ENCODE measurements at places on chromosomes 12 and 14.

GRCh38 chr12:77382096-77382742 is 316.9 kb upstream of the E2F7 start:
- DNase-seq = no peak

GRCh38 chr12:109871668-109872314 is 8.6 kb downstream of the GLTP start:
- DNase-seq = no peak

DNA sequence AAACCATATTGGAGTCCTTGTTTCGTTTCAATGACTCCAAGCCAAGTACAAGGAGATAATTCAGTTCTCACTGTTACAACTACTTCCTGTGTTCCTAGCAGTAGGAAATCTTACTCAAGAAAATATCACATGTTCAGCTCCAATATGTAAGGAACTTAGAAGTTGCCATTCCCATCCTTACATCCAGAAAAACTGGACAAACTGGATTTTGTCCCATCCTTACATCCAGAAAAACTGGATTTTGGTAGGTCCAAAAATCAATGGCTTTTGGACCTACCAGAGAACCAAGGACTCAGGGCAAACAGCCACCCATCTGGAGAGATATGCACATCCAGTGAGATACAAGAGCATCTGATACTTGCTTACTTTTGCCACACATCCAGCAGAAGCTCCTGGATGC is 23.8 kb downstream of the CMAS start:
- DNase-seq = no peak

DNA sequence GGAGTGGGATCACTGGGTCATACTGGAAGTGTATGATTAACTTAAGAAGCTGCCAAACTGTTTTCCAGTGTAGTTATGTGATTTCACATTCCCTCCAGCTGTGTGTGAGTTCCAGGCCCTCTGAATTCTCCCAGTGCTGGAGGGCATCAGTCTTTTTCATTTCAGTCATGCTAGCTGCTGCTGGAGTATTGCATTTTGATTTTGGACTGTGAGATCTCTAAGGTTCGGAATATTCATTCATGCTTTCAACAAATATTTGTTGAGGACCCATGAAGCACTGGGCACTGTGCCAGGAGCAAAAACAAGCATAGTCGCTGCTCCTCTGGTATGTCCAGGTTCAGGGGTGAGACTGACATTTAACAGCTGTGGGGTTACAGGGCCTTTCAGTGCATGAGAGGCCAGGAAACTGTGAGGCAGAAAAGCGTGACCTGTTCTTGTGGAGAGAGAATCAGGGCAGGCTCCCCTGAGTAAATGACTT is 133.2 kb downstream of the SCARB1 start:
- DNase-seq = no peak

GRCh38 chr12:92649511-92650227 is 53.1 kb upstream of the PLEKHG7 start:
- DNase-seq = peak; percentile 55

DNA sequence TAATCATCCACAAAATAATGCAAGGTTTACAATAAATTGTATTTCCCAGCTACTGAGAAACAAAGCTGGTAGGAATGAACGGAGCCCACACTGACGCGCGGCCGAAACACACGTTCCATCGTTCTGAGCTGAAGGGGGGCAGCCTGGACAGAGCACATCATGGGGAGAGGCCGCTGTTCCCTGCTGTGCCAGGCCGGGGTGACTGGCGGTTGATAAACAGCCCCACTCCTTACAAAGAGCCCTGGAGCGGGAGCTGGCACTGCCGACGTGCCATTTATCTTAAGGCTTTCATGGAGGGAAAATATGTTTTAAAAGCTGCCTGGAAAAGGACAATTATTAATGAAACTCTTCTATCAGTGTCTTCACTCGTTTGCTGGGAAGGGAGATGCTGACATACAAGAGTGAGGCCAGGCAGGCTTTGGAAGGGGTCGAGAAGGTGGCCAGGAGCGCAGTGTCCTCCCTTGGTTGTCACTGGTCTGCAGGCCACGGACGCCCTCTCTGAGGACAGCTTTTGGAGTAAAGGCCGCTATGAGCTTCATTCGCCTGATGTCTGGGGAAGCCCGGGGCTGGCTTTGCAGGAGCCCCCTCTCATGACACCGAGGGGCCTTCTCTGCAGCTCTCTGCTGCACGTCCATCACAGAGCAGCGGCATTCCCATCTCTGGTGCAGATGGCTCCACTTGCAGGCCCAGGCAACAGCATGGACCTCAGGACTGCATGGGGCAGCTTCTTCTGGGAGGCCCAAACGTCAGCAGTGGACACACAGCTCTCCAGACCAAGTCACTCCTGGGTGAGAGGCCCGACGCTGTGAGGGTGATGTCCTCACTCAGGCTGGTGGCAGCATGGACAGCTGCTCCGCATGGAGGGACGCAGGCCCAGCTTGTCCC is 355.3 kb upstream of the SFSWAP start:
- DNase-seq = no peak

DNA sequence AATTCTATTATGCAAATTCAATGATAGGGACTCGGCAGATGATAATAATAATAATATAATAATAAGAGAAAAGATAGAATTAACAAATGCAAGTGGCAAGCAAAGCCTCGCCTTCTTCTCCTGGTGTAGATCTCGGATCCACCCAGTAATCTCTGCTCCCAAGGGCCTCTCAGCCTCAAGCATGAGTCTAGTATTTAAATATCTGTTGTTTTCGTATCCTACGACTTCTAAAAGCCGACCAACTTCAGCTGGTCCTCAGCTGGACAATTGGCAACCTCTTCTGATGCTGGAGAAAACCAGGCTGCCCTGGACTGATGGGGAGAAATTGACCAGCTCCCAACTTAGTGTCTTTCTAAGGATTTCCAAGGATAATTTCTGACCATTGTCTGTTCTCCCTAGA is 14.0 kb upstream of the MAP1LC3B2 start:
- no peak for DNase-seq

GRCh38 chr14:67077921-67078320 is 111.3 kb upstream of the GARIN2 start:
- DNase-seq = no peak
